ENCODE measurements at places on chromosomes 1 and 21.

DNA sequence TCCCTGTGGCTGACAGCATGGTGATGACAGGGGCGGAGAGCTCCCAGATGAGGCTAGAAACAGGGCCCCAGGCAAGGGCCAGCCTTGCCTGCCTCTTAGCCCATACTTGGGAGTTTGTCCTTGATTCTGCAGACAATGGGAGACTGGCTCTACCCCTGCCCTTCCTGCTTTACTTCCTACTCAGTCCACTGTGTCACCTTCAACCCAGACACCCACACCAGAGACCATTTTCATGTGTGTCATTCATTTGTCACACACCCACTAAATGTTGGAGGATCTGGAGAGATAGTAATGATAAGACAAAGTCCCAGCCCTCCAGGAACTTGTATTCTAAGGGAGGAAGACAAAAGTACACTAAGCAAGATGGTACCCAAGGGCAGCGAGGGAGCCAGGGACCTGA lies 43.7 kb downstream of the SYT6 start:
- DNase-seq = no peak

GRCh38 chr1:162984699-162985098 lies 84.5 kb upstream of the RGS4 start:
- no peak for DNase-seq

DNA sequence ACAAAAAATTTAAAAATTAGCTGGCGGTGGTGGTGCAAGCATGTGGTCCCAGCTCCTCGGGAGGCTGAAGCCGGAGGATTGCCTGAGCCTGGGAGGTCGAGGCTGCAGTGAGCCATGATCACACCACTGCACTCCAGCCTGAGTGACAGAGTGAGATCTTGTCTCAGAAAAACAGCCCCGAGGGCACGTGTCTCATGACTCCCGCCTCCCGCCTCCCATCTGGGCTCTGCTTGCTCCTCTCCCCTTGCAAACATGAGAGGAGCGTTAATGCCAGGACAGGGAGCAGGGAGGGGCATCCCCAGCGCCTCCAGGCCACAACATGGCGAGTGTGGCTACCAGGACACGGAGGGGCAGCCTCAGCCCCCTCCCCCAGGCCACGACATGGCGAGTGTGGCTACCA lies 28.3 kb downstream of the FAAP20 start:
- no peak for DNase-seq

- DNase-seq = peak; percentile 28
Observed at GRCh38 chr1:152582647-152583046, 2.3 kb upstream of the LCE3D start.

GRCh38 chr1:114286179-114286578 lies 132.5 kb upstream of the SYT6 start:
- no peak for DNase-seq

- DNase-seq = no peak
Observed at GRCh38 chr1:24392604-24392946, 21.0 kb downstream of the STPG1 start.

- no peak for DNase-seq
Observed at GRCh38 chr1:156492013-156492590, 8.5 kb downstream of the MEF2D start.

DNA sequence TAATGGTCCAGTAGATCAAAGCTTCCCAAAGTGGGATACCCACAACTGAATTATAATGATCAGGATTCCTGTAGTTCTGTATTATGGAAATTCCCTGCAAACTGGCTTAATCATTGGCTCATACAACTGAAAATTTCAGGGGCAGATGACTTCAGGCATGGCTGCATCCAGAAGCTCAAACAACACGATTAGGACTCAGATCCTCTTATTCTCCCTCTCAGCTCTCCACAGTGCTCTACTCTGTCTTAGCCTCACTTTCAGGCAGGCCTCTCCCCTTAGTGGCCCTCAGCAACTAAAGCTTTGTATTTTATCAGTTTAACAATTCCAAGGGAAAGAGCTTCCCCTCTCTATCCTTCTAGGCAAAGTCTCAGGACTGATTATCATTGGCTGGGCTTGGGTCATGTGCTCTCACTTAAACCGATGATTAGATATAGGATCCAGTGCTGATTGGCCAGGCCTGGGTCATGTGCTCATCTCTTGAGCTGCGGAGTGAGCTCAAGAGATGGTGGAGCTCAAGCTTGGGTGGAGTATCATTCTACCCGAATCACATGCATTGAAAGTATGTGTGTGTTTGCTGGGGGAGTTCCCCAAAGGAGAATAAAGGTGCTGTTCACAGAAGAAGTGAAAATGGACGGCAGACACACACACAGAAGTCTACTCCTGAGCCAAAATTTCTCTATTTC lies 57.9 kb upstream of the RUNX3 start:
- no peak for DNase-seq

DNA sequence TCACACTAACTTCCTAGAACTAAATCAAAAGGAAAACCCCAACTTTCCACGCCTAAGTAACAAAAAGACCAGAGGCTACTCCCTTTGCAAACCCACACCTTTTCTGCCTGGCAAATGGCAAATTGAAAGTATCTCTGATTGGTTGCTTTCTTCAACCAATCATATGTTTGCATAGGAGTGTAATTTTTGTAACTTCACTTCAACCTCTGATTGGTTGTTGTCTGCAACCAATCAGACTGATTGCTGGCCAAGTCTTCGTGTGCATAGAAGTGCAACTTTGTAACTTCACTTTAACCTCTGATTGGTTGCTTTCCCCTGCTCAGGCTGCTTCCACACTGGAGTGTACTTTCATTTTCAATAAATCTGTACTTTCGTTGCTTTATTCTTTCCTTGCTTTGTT lies 36.9 kb upstream of the PADI2 start:
- DNase-seq = no peak

DNA sequence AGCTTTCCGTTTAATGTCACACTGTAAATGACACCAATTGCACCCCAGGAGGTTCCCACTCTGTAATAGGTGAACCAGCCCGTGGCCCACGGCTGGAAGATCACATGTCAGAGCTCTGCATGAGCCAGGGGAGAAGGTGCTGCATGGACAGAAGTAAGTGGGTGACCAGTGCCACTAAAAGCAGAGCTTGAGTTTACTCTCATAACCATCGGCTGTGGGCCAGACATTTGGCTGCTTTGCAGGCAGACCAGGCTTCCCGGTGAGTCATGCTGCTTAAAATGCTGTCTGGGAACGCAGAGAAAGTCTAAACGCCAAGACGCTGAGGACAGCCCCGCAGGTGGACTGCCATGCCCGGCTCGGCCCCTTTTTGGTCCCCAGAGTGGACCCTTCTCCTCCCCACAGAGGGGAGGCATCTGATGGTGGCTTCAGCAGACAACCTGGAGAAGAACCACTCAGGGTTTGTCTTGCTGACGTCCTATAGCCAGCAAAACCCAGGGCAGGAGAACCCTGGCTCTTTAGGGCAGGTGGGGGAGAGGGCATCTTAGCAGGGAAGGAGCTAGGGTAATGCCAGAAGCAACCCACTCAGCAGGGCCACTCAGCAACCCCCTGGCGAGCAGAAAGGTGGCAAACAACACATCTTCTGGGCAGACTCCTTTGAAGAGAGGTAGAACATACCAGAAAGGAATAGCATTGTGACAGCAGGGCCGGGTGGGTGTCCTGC lies 7.3 kb downstream of the KIAA2013 start:
- peak; percentile 58 for DNase-seq

- DNase-seq = no peak
Observed at GRCh38 chr1:68148631-68149030, 83.7 kb downstream of the WLS start.

DNA sequence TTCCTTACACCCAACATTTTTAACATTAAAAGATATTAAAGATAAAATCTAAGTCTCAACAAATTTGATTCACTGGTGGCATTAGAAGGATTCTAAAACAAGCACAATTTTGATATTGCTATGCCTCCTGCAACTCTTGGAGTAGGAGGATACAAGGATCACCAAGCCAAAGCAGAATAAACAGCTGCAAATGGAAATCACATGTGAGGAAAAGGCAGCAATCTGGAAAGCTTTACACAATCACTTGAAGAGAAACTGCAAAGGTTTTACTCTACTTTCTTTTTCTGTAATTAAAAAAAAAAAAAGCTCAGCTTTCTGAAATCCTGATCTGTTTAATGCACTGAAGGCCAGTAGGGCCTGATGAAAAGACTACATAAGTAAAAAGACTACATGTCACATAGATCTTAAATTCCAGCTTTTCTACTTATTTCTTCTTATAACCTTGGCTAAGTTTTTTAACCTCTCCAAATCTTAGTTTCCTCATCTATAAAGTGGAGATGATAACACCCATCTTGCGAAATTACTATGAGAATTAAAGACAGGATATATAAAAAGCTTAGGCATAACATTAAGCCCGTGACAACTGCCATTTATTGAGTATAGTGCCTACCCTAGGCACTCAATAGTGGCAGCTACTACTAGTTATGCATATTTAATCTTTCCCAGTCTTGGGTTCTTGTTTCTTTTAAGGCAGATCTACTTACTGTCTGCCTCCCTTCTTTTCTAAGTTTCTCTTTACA lies 73.5 kb downstream of the EPS15 start:
- no peak for DNase-seq

DNA sequence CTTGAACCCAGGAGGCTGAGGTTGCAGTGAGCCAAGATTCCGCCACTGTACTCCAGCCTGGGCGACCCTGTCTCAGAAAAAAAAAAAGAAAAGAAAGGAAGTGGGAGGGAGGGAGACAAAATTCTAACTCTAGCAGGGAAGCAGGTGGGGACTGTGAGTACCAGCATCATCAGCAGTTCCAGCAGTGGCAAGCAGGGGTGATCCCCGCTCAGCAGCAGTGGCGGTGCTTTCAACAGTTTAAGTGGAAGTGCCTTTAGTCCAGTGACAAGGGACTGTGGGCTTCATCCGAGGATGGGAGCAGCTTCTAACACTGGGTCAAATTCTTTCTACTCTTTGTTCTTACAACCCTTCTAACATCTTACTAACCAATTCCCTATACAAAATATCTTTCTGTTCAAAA lies 858.1 kb upstream of the ADAMTS5 start:
- DNase-seq = no peak

DNA sequence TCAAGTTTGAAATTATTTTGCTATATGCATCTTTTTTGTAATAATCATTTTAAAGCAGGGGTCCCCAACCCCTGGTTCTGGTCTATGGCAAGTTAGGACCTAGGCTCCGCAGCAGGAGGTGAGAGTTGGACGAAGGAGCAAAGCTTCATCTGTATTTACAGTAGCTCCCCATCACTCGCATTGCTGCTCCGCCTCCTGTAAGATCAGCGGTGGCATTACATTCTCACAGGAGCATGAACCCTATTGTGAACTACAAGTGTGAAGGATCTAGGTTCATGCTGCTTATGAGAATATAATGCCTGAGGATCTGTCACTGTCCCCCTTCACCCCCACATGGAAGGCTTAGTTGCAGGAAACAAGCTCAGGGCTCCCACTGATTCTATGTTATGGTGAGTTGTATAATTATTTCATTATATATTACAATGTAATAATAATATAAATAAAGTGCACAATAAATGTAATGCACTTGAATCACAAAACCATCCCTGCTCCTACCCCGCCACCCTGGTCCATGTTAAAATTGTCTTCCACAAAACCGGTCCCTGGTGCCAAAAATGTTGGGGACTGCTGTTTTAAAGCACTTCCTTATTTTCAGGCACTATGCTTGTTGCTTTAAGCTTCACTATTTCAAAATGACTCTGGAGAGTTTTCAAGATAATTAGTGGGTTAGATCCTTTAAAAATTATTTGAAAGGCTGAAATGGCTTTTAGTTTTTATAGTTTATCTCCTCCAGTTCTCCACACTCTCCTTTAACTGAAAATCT lies 74.8 kb downstream of the PLA2G4A start:
- DNase-seq = no peak

DNA sequence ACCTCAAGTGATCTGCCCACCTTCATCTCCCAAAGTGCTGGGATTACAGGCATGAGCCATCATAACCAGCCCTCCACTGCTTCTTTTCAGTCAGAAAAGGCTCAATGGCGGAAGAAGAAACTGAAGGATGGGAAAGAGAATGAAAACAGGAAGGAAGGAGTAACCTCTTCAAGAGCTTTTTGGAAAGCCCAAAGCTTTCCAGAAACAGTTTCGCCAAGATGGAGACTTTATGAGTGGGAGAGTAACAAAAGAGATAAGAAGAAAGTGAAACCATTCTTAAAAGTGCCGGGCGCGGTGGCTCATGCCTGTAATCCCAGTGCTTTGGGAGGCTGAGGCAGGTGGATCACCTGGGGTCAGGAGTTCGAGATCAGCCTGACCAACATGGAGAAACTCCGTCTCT lies 62.7 kb upstream of the NBL1 start:
- DNase-seq = no peak

- no peak for DNase-seq
Observed at GRCh38 chr1:201350361-201350725, 27.1 kb downstream of the TNNT2 start.

- DNase-seq = no peak
Observed at GRCh38 chr1:197902131-197902453, 338 bp upstream of the C1orf53 start.

GRCh38 chr1:241639623-241640148 lies 483 bp downstream of the CHML start:
- no peak for DNase-seq

DNA sequence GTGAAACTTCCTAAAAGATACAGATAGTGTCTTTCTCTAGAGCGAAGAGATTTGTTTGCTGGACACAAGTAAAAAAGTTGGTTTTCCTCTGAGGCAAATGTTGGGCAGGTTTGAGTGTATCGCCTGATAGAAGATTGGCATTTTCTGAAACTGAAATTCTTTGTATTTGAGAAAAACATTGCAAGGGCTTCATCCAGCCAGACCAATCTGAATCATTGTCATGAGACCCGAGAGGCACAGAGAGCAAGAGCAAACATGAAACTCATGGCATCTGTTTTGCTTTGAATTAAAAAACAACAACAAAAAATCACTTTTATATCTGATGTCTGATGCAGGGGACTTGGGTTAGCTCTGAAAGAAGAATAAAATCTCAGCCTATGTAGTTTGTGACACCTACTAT lies 379.3 kb upstream of the NCAM2 start:
- DNase-seq = no peak
